ENCODE measurements at places on chromosomes 12 and 14.
A peak's percentile ranks its signal among the peaks of the same experiment; 100 is the strongest.

GRCh38 chr14:76432827-76433752 is 57.2 kb downstream of the ESRRB start:
- DNase-seq: no peak

GRCh38 chr12:123457980-123458779 is at the start of gene SNRNP35:
SNRNP35 (plus strand) TSS chr12:123458139; CDS start chr12:123465541, 7,402 bp downstream.
- DNase-seq: peak; percentile 77

GRCh38 chr14:50035214-50035613 is 81.2 kb downstream of the VCPKMT start:
- DNase-seq: no peak

- DNase-seq: no peak
These were observed 322.2 kb downstream of the AEBP2 start for GRCh38 chr12:19761463-19761862.

- no peak for DNase-seq
These were observed 452.4 kb downstream of the KCNH5 start for GRCh38 chr14:62592877-62593276.

DNA sequence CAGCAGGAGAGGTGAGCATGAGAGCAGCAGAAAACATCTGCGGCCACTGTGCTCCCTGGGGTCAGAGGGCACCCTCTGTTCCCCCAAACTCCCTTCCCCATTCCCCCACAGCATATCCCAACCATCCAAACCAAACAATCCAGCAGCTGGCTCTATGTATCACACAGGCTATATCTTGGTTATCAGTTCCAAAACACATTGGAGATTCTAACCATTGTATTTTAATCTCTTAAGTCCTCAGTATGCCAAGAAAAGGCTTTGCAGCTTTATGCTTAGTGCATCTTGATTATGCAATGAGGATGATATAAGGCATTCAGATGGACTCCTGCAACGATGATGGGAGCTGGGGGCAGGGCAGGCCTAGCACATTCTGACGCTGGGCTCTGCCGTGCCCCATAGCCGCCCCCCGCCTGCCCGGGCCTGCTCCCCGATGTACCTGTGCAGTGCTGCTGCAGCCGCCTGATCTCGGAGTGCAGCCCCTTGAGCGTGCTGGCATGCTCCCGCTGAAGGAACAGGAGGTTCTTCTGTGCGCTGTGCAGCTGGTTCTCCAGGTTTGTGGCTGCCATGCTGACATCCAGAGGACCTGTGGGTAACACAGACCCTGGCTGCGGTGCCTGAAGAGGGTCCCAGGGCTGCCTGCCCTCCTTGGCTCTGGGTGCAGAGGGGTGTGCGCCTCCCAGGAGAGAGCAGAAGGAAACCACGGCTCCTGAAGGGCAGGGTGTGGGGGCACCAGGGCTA is 29.6 kb downstream of the CCDC92 start:
- no peak for DNase-seq

DNA sequence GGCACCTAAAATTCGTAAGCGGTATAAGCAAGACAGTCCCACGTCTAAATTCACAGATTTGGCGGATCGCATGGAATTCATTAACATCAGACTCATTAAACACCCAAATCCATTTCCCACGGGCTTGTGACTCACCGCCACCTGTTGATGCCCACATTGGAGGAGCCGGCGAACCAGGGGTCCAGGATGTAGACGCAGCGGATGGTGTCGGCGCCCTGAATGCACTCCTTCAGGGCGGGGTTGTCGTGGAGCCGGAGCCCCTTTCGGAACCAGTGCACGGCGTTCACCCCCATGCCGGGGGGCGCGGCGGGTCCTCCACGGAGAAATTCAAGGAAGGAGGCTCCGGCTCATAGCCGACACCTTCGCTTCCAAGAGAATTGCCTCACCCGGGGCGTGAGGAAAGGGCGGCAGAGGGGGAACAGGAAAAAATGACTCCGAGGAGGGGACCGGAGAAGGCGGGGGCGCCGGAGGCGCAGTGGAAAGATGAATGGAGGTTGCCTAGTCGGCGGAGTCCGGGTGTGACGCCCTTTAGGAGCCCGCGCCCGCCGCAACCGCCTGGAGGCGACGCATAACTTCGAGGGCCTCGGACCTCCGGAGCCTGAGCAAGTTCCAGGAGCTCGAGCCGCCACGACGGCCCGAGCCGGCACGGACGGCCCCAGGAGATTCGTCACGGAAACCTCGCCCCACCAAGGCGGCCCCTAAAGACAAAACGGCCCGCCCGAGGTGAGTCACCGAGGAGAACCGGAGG is 506 bp downstream of the CRY1 start:
- DNase-seq: no peak

All from urinary bladder (tissue), 4 donors.